ENCODE measurements at places on chromosomes 5 and 9. TPM values are rescaled to one million over a fixed set of nuclear protein-coding genes. Genes with fewer than 3 reads are reported as not detected.

DNA sequence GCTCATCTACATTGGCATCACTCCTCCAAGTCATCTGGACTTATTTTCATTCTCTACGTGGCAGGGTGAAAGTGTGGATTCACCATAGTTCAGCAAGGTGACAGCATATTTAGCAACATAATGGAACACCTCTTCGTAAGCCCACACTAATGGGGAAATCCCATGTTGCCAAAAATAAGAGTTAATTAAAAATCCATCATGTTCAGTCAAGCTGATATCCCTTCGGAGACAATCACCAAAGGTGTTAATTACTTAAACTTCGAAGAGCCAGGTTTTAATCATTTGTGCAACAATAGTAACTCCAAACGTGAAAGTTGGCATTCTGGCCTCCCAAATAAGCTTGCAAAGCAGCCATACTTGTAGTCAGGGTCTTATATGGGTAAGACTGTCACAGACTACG is 242.9 kb downstream of the NSG2 start:
- DNase-seq: no peak

CNTNAP3 gene
- 9.4 TPM for total RNA-seq

GRCh38 chr9:115923903-115924668 is 229.5 kb upstream of the PAPPA start:
- peak; percentile 58 for DNase-seq

DNA sequence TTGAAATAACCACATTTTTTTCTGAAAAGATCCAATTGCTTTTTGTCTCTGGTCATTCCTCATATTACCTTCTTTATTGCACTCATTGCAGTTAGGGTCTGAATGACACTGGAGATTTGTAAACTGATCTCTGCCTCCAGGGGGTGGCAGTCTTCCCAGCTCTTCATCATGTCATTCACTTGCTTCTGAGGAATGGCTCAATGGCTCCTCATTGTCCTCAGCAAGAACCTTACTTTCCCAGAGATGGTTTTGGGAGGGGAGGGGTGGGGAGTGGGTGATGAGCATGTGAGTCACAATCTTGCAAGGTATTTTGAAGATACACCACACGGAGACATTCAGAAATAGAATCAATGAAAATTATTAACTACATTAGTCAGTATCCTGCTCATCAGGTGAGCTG is 159.8 kb upstream of the GAS1 start:
- no peak for DNase-seq

DNA sequence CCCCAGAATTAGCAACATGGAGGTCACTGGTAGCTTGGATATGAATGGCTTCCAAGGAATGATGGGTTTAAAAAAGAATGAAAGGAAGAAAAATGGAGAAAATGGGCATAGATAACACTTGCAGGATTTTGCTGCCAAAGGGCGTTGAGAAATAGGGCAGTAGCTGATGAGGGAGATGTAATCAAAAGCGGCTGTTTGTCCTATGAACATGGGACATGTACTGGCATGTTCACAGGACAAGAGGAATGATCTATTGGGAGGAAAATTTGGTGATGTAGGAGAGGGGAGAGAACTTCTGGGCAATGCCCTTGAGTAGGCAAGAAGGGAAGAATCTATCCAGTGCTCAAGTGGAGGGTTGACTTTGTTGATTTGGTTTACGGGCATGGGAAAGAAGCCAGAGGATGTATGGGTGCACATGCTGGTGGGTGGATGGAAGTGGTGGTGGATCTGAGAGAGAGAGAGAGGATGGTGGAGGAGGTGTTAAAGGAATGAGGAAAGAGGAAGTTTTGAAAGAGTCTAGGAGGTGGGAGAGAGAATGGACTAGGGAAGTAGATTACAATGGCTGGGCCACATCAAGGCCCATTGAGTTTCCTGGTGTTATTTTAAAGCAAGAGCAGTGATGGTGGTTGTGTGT is 115.1 kb upstream of the MVB12B start:
- no peak for DNase-seq

GRCh38 chr5:172666251-172666650 is 25.2 kb downstream of the NEURL1B start:
- no peak for DNase-seq

DNA sequence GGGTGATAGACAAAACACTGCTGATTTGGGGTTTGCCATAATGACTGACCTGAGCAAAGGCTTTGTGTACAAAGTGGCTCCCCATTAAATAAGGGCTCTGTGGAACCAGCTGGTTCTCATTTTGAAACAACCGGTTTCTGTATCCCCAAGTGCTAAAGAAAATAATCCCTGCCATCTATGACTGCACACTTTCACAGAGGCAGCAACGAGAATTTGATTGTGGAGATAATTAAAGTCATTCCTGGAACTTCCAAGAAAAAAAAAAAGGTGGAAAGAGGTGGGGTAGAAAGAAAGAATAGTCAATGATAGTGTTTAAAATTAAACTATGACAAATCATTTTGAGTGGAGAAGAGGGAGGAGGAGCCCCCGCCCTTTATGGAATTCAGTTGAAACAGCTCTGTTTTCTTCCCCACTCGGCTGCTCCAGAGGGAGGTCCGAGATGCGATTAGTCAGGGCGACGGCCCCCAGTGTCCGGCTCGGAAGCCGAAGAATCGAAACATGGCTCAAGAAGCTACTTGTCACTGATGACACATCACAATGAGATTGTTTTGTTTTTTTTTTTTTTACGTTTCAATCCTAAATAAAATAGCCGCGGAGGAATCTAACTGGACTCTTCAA is 38.4 kb downstream of the EBF1 start:
- DNase-seq: no peak

CRHBP gene
- 2.0 TPM for total RNA-seq

SELENOP gene
- total RNA-seq: 87.8 TPM

- no peak for DNase-seq
These were observed 1623.4 kb downstream of the EFNA5 start for GRCh38 chr5:106047341-106047740.

DNA sequence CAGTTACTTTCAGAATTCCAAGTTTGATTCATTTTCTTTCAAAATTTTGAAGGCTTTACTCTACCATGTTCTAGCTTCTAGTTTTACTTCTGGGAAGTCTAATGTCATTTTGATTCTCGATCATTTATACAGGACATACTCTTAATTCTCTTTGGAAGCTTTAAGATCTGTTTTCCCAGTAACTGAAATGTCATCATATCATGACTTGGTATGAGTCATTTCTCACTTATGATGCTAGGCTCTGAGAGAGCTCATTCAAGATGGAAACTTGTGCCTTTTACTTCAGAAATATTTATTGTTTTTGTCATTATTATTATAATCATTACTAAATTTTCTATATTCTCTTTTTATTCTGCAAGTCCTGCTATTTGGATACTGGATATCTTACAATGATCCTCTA is 222.3 kb downstream of the PARP8 start:
- no peak for DNase-seq

DNA sequence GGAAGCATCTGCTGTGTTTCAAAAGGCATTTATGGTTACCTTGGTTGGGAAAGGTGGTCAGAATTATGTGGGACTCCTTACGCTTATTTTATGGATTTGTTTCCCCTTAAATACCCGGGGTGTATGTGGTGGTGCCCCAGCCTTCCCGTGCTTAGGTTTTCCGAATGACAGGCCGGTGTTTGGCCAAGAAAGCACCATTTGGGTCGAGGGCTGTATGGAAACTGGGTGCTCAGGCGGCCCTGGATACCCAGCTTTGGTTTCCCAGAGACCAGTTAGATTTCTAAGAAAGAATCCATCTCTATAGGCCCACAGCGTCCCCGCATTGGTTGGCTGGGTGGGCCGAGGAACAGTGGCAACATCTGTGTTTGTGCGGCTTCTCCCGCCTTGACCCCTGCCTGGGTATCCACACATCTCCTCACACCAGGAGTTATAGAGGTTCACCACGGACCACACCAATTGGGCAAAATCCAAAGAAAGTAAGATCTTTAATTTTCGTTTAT is 868 bp downstream of the ARHGEF28 start:
- DNase-seq: no peak

- DNase-seq: no peak
These were observed 138.8 kb upstream of the LMX1B start for GRCh38 chr9:126474786-126475485.

PRR7 gene
- total RNA-seq: 2.6 TPM

- no peak for DNase-seq
These were observed 171.0 kb downstream of the OLFM1 start for GRCh38 chr9:135258461-135258860.

DNA sequence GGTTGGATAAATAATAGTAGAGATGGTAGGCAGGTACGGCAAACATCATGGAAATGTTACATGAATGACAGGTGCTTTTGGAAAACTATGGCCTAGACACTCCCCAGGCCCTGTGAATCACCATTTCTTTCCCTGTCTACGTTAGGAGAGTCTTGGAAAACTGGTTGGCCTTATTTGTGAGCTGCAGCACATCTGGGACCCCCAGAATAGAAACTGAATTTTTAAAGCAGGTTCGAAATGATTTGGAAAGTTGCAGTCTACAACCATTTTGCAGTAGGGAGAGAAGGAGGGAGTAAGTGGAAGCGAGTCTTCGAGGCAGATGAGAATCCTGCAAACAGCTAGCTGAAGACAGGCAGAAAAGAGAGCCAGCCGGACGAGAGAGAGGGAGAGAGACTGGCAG is 13.0 kb downstream of the C1QTNF2 start:
- DNase-seq: no peak

TMEM252 gene
- total RNA-seq: not detected

DNA sequence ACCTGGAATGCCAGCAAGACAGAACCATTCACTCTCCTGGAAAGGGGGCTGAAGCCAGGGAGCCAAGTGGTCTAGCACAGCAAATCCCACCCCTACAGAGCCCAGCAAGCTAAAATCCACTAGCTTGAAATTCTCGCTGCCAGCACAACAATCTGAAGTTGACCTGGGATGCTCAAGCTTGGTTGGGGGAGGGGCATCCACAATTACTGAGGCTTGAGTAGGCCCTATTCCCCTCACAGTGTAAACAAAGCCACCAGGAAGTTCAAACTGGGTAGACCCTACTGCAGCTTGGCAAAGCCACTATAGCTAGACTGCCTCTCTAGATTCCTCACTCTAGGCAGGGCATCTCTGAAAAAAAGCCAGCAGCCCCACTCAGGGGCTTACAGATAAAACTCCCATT is 17.3 kb downstream of the RIGI start:
- DNase-seq: no peak

DNA sequence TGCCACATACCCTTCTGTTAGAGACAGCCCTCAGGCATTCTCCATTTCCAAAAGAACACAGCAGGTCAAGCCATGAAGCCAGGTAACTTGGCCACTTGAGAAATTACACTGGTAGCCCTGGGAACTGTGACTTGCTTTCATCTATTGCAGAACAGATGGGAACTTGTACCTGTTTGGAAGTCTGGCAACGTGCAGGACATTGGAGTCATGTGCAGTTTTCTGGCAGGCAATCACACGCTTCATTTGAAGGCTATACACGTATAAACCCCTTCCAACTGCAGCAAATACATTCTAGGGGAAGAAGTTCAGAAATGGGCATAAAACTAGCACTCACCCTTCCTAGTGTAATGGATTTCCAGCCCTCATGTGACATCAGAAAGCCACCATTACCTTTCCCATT is 54.0 kb downstream of the WDR41 start:
- DNase-seq: no peak

GRCh38 chr5:110768138-110768860 is 29.5 kb downstream of the SLC25A46 start:
- no peak for DNase-seq

- DNase-seq: no peak
These were observed 2.5 kb upstream of the RABL6 start for GRCh38 chr9:136805207-136805740.

DNA sequence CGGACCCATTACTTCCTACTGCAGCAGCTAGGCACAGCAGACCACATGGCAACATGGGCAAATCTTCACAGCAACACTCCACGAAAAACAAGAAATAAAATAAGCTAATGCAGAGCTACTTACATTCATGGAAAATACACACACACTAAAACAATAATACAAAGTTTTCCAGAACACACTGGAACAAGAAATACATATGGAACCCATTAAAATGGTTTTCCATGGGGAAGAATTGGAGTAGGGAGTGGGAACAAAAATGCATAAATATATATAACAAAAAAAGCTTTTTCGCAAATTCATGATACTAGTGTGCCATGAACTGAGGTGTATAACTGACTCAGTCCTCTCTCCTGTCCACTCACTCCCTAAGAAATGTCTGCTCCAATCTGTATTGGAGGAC is 8.3 kb downstream of the ADAMTS12 start:
- DNase-seq: no peak

- no peak for DNase-seq
These were observed 9.9 kb downstream of the GFPT2 start for GRCh38 chr5:180343110-180343830.

GRCh38 chr5:143033535-143034250 is 263.5 kb downstream of the ARHGAP26 start:
- DNase-seq: no peak

DNA sequence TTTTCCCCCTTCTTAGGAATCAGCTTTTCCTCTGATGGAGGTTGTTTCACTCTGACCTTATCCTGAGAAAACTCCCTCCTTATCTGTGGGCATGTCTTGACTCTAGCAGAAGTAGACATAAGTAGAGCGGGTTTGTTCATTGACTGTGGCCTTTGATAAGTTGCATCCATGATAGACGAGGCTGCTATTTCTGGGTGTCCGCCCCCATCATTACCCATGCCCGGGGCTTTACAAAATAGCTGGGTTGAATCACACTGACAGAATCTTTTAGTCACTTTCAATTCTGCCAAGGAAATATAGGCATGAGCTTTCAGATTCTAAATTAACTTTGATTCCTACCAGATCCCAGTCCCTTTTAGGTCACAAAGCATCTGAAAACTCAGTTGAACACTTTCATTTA is 223.8 kb downstream of the SEC61B start:
- DNase-seq: no peak

KLF9 gene
- total RNA-seq: 64.5 TPM

DNA sequence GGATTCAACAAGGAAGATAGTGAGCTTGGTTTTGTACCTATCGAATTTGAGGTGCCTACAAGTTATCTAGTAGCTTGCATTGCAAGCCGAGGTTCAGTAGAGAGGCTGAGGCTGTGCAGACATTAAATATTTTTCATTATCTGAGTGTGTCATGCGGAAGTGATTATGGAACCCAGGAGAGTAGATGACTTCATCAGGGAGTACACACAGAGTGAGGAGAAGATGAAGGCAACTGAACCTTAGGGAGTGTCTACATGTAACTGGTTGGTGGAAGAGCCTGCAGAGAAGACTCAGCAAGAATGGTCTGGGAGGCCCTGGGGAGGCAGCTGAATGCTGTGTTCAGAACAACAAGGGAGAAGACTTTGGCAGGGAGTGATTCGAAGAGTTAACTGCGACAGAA is 393.9 kb downstream of the ARHGEF28 start:
- no peak for DNase-seq

All from ureter (tissue), 1 donor.